ENCODE measurements at places on chromosomes 13 and 19.

DNA sequence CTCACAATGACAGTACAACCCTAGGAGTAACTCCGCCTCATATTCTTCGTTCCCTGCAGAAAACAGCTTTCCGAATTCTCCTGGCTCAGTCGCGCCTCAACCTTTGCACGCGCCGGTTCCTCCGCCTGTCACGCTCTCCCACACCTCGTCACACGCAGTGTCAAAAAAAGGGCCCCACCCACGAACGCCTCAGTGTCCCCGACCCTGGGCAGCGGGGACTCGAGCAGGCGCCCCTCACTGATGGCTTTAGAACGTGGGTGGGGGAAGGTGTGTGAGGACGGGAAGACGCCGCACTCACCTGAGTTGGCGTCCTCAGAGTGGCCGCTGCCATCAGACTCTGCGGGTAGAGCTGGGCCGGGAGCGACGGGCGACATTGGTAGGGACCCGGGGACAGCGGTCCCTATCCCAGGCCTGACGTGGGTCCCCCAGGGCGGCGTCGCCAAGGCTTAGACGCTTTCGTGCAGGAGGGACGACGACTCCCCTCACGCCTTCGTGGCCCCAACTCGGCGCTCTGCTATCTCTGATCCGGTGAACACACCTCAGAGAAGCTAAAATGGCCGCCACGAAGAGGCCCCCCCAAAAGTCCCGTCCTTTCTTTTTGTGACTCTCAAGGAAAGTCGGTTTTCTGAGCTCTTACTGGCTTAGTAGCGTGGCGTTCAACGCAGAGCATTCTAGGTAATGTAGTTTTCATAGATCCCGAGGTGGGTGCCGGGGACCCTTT lies at the start of gene ZNF154:
Gene ZNF154 (minus strand): TSS at position 564 of the 721 bp plus-strand sequence. CDS start 233 bp downstream, at position 331.
- peak; percentile 31 for DNase-seq

- no peak for DNase-seq
Measured at GRCh38 chr13:40981949-40982348, 37.2 kb downstream of the ELF1 start.

- DNase-seq = no peak
Measured at GRCh38 chr13:24050796-24051715, 109.5 kb upstream of the SPATA13 start.

DNA sequence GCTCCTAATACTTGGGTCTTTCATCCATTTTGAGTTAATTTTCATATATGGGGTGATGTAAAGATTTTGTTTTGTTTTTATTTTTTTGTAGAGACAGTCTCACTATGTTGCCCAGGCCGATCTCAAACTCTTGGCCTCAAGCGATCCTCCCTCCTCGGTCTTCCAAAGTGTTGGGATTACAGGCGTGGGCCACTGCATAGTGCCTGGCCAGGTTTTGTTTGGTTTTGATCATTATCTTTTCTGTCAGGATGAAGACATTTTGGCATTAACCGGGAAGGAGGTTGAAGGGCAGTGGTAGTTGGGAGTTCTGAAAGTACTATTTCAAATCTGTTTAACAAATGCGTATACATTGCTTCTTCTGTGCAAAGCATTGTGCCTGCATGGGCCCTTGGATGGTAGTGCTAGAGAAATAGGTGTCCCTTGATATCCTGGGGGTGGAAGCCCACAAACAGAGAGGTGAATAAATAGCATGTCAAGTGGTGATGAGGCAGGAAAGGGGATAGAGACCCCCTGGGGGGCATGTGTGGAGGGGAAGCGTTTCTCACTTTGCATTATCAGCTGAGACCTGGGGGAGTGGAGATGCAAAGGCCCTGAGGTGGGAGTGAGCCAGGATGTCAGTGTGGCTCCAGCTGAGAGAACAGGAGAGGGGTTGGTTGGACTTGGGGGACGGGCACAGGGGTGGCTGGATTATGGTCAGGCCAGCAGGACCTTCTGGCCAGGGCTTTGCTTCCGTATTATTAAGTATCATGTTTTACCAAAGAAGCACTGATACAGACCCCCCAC lies 41.4 kb downstream of the GATAD2A start:
- no peak for DNase-seq

GRCh38 chr13:55653497-55653896 lies 1487.2 kb upstream of the PRR20A start:
- no peak for DNase-seq

DNA sequence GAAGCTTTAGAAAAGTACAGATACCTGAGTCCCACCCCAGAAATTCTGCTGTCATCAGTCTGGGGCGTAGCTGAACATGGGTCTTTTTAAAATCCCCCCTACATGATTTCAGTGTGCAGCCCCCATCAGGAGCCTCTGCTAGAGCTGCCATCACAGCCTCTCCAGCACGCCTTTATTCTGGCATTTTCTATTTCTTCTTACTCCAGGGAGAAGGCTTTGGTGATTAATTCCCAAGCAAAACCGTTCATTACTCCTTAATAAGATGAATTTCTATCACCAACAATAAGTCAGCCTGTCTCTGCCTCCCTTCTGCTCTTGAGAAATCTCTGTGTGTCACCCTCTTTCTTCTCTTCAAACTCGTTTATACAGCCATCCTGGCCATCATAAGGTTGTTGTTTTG lies 160.3 kb downstream of the KATNAL1 start:
- no peak for DNase-seq

Data from fibroblast of skin of left quadriceps (primary cell).